ENCODE measurements at places on chromosomes 16 and 17.
A peak's percentile ranks its signal among the peaks of the same experiment; 100 is the strongest.

- DNase-seq: no peak
These were observed 6.2 kb upstream of the ETV4 start for GRCh38 chr17:43552229-43552837.

GRCh38 chr16:728890-729744 lies 2.2 kb downstream of the HAGHL start:
- no peak for DNase-seq

DNA sequence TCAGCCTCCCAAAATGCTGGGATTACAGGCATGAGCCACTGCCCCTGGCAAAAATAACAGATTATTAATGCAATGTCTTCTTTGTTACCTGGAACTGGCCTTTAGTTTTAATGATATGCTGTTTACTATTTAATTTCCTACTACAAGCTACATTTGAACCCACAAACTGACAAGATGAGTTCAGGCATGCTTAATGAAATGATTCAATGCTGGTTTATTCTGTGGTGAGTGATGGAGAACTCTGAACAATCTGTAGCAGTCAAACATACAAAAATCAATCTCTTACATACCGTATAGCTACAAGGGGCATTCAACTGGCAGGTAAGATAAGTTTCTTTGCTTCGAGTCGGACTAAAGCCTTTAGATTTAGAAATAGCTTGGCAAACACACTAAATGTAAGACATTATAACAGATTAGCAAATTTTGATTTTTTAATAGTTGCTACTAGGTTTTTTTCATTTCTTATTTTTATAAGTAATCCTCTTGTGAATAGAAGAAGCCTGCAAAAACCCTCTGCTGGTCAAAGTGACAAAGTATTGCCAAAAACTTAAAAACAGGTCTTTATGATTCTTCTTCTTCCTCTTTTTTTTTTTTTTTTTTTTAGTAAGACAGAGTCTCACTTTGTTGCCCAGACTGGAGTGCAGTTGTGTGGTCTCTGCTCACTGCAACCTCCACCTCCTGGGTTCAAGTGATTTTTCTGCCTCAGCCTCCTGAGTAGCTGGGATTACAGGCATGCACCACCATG lies 138.5 kb downstream of the SSH2 start:
- DNase-seq: peak; percentile 28

- DNase-seq: no peak
These were observed 33.0 kb downstream of the C16orf95 start for GRCh38 chr16:87284183-87284582.

- no peak for DNase-seq
These were observed 20.9 kb upstream of the PPM1D start for GRCh38 chr17:60579090-60579489.

- DNase-seq: no peak
These were observed 69.8 kb downstream of the TMEM100 start for GRCh38 chr17:55652825-55653224.

GRCh38 chr16:28873543-28874201 lies 4.6 kb upstream of the ATP2A1 start:
- DNase-seq: no peak

GRCh38 chr16:28495098-28495793 lies 803 bp downstream of the APOBR start:
- DNase-seq: peak; percentile 47

GRCh38 chr16:67733734-67734470 lies 14.8 kb upstream of the GFOD2 start:
- no peak for DNase-seq

DNA sequence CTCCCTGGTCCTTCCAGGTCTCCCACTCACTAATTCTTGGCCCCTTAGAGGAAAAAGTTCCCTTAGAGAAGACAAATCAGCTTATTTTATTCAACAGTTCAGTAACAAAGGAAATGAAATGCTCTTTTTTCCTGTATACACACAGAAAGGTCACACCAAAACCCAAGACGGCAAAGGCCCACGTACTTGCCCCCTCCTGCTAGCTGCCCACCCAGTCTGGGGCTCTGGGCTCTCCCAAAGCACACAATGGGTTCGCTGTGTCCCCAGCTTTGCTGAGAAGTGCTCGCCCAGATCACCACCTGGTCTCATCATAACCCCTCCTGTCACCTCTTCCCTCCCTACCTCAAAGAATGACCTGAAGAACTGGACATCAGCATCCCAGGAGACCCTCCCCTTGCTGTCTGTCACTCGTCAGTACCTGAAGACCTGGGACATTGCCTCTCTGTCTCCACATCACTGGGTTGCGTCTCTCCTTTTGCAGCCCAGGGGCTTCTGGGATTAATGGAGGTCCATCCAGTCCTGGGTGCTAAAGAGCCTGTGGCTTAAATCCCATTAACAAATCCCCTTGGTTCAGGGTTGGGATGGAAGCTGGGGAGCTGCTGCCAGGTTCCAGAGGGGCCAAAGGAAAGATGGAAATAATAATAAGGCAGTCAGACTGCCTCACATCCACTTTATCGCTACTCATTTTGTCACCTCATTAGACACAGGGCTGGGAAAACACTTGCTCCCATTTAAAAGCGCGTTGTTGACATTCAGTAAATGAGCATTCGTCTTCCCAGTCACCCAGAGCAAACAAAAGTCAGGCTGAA lies 3.3 kb downstream of the SLC6A4 start:
- DNase-seq: no peak

- peak; percentile 34 for DNase-seq
These were observed 26.3 kb upstream of the GAS7 start for GRCh38 chr17:10224582-10225195.

GRCh38 chr17:78130437-78131101 lies at the start of gene TMC8:
Gene TMC8 (plus strand): TSS chr17:78130771. CDS start chr17:78131589, 818 bp downstream.
- no peak for DNase-seq

GRCh38 chr17:42403150-42403549 lies 14.9 kb upstream of the STAT3 start:
- no peak for DNase-seq

- DNase-seq: peak; percentile 80
These were observed 19.1 kb upstream of the PHKG2 start for GRCh38 chr16:30728899-30729672.

DNA sequence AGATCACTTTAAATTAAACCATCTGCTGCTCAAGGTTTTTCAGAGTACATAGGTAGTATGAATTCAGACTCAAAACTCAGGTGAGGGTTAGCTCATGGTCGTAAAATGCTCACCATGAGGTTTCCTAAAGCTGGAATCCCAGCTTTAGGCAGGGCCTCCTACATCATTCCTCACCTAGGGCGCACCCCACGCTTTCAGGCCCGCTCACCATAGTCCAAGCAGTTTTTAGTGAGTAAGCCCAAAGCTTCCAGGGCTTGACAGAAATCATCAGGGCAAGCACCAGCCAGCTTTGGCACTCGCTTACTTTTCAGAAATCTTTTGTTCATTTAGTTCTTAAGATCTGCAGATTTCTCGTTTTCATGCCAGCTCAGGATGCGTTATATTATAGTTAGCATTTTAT lies 89.8 kb downstream of the HIC1 start:
- DNase-seq: no peak

GRCh38 chr17:69523244-69523861 lies 108.9 kb downstream of the MAP2K6 start:
- peak; percentile 36 for DNase-seq

GRCh38 chr17:66636111-66636510 lies 198.8 kb upstream of the CACNG5 start:
- DNase-seq: peak; percentile 61

DNA sequence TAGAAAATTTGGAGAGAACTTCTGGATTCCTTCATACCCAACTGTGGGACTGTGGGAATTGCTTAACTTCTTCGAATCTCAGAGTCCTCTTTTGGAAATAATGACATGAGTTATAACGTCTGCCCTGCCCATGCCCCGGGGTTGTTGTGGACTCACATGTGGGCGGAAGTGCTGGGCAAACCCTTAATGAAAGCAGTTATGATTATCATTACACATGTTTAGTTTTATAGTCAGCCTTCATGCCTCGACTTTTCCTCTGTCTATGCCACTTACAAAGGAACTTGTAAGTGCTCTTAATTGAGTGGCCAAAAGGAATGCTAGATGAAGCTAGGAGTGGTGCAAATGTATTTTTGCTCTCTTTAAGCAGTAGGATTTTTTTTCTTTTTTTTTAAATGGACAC lies 3.9 kb downstream of the KRT27 start:
- DNase-seq: no peak

DNA sequence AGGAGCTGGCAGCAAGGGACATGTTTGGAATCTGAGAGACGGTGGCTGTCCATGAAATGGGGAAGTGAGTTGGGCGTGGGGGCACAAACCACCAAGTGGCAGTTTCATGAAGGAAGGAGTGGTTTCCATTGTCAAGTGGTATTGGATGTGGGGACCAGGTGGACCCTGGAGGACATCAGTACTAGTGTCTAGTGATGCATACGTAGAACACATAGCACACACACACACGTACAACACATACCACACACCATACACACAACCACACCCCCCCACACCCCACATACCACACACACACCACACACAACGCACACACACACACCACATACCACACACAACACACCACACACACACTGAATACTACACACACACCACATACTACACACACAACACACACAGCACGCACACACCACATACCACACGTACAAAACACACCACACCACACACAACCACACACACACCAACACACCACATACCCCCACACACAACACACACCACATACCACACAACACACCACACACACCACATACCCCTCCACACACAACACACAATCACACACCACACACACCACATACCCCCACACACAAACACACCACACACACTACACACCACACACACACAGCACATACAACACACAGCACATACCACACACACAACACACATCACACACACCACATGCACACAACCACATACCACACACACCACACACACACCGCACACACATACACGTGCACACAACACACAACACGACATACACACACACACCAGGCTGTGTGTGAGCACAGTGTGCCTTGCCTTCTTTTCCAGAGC lies 41.1 kb upstream of the GSE1 start:
- peak; percentile 77 for DNase-seq

DNA sequence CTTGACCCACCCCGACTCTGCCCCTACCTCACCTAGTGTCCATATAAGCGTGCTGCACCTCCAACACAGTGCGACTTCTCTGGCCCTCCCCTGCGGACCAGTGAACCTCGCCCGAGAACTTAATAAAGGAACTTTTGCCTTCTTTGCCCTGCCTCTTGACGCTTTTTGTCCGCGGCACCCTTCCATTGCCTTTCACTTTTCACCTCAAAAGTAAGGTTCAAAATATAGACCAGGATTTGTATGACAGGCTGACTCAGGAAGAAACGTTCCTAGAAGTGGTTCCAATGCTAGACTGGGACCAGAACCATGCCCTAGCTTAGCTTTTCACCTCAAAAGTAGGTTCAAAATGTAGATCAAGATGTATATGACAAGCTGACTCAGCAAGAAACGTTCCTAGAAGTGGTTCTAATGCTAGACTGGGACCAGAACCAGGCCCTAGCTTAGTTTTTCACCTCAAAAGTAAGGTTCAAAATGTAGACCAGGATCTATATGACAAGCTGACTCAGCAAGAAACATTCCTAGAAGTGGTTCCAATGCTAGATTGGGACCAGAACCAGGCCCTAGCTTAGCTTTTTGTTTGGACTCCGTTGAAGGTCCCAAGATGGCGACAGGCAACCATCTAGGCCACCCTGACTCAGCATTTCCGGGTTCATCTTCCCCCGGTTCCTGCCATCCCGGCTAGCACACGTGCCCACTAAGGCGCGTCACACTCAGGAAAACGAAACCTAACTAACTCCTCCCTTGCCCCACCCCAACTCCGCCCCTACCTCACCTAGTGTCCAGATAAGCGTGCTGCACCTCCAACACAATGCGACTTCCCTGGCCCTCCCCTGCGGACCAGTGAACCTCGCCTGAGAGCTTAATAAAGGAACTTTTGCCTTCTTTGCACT lies 51.0 kb upstream of the TMEM97 start:
- DNase-seq: no peak

GRCh38 chr16:8676737-8677375 lies 2.4 kb downstream of the ABAT start:
- no peak for DNase-seq
